ENCODE measurements at places on chromosomes 6 and 20.

DNA sequence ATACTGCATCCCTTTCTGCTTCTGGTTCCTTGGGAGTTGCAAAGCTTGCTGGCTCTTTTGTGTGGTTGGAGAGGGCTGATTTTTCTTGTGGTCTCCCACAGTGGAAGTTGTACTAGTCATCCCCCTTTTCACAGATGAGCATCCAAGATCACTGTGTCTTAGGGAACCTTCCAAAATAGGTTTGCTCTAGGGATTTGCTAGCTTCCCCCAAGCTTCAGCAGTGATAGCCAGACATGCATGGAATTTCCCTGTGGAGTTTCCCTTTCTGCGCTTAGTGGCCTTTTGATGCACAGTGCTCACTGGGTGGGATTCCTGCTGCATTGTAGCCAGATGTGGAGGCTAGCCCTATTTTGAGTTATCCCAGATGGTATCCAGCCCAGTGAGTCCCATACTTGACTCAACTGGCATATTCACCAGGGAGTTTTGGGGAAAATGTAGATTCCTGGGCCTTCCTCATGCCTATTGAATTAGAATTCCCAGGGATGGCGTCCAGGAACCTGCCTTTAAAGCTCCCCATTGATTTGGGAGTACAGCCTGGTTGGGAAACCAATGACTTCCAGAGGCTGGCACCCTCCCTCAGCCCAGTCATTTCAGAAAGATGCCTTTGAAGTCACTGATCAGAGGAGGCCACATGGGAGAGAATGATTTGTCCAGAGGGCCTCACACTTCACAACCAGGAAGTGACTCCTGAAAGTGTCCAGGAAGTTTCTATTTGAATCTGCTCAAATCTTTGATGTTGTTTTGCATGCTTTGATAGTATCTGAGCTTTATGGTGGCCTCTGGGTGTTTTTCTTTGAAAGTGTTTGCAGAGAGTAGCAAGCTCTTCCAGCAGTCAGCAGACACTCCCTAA lies 25.9 kb downstream of the PPARD start:
- DNase-seq, result peak; percentile 51

DNA sequence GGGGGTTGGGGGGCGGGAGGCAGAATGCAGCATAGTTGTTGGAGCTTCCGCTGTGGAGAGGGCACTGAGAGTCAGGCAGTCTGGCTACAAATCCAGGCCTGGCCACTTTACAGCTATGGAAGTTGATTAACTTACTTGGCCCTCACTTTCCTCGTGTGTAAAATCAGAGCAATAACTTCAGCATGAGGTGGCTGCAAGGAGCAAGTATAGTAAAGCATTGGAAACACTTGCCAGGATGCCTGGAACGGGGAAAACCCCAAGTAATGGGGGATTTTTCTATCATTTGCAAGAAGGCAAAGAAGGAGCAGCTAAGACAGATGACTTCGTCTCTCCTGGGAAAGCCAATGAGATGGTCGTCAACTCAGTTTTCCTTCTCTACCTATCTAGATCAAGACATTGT lies 35.8 kb downstream of the AGPAT4 start:
- DNase-seq, result no peak

- no peak for DNase-seq
These were observed 433.8 kb upstream of the NRSN1 start for GRCh38 chr6:23692184-23692583.

GRCh38 chr6:31359581-31359980 lies 2.6 kb upstream of the HLA-B start:
- no peak for DNase-seq

DNA sequence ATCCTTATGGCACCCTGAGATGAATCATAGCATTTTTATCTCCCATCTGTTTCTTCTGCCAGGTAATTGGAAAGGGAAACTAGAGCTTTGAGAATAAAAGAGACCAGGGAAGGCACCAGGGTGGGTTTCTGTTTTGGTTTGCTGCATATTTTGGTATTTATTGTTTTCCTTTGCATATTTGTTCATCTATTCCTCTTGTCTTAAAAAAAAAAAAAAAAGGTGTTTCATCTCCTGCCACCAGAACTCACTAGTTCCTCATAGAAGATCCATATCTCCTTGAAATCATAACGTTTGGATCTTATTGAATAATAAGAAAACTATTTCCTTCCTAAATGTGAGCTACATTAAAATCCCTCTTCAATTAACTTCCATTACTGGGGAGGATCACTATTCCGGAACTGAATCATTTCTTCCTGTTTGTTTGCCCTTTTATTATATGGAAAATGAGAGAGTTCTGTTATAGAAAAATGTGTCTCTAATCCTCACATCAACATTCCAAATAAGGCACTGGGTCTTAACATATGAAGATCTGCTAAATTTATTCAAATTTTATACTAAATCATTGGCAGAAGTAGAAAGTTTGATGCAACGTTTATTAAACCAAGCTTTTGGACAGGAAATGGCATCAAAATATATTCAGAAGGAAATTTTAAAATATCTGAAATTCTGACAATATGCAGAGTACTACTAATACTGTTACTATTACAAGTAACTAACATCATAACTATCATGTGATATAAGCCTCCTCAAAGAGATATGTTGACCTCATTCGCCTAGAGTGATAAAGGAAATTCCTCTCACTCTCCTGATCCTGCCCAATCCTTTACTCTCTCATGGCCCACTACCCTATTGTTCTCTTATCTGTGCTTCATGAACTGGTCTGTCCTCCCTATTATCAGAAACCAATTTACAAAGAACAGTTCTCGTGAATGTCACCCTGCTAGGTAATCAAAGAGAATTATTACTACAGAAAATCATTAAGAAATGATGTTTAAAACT lies 229.4 kb upstream of the RSPO3 start:
- DNase-seq, result no peak

DNA sequence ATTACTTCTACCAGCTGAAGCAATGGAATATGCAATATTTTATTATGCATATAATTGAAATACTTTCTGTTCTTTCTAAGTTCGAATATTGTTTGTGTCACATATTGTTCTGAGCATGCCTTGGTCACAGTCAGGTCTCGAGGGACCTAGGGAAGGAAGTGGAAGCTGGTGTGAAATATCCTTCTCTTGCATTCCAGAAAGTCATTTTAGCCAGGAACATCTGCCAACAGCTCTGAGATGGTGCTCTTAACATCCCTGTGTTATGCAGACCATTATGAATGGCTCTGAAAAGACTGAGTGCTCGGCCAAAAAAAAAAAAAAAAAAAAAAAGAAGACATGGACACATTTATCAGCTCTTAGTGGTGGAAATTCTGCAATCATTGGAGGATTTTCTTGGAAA lies 132.7 kb upstream of the JAG1 start:
- DNase-seq, result no peak

- DNase-seq, result no peak
These were observed 318.6 kb downstream of the PRKN start for GRCh38 chr6:162408826-162409535.

- no peak for DNase-seq
These were observed 28.5 kb upstream of the PAK5 start for GRCh38 chr20:9867196-9867980.

- DNase-seq, result no peak
These were observed 61.7 kb upstream of the EYA4 start for GRCh38 chr6:133179481-133179880.

GRCh38 chr6:168670401-168670985 lies 229.5 kb downstream of the SMOC2 start:
- no peak for DNase-seq

DNA sequence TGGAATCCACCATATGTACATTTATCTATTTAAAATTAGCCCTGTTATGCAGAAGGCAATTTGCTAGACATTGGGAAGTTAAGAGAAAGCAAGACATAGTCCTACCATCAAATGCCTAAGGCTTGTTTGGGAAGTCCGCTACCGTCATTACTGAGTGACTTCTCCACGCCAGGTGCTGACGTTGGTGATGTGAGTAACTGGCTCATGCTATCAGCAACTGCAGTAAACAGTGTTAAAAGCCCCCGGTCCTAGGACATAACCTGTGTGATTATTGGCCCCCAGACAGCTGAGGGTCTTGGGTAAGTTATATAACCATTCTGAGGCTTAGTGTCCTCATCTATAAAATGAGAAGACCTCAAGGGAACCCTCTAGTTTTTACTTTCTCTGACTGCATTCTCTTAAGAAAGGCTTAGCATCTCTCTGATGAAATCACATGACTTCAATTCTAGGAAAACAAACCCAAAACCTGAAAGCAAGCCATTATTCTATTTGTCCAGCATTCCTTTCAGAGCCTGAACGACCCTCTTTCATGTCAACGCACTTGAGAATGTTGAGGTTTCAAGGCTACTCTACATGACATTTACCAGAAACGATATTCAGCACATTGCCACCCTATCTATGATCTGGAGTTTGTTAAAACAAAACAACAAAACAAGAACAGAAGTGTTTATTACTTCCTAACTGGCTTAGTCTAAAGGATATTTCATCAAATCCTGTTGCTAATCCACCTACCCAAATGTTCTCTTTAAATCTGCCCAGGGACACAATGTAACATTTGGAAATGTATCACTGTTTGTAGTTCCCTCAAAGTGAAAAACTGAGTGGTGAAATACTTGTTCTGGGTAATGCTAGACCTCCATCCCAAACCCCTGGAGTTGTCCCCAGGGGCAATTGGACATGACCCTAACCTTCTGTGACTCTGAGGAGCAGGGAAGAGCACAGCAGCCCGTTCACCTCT lies 133.8 kb downstream of the BTBD3 start:
- DNase-seq, result no peak

GRCh38 chr6:145531032-145531431 lies 204.3 kb downstream of the EPM2A start:
- no peak for DNase-seq

DNA sequence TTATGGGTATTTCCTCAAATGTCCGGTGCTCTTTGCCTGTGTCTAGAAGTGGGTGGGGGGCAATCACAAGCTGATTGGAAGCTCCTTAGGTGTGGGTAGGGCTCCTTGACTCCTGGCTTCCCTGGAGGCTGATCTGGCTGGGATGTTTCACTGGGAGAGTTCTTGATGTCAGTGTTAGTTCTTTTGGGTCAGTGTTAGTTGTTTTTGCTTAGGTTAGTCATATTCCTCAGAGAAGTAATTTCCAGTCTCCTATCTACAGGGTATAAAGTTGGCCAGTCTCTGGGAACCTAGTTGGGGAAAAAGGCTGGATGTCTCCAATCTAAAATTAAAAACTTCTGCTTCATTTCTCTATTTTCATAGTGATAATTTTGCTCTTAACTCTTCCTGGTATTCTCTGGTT lies 23.6 kb downstream of the CDC5L start:
- DNase-seq, result no peak

DNA sequence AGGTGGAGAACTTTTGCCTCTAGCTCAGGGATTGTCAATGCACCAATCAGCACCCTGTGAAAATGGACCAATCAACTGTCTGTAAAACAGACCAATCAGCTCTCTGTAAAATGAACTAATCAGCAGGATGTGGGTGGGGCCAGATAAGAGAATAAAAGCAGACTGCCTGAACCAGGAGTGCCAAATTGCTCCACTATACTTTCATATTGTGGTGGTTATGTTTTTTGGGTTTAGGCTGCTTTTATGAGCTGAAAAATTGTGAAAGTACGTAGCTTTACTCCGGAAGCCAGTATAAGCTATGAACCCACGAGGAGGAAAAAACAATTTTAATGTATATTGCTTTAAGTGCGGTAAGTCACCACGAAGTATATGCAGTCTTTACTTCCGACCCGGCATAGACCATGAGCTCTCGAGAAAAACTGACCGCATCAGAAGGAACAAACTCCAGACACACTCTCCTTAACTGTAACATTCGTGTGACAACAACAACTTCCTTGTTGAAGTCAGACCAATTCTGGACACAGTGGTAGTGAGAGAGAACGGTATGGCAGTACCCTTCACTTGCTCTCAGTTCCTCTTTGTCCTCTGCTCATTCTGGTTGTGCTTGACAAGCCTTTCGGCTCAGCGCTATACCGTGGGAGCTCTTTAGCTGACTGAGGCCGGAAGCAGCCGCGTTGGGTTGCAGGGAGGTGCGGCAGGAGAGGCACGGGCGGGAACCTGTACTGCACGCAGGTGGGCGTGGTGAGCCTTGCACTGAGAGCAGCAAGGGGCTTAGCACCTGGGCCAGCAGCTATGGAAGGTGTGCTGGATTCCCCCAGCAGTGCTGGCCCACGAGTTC lies 81.9 kb upstream of the E2F3 start:
- DNase-seq, result no peak

All from brain microvascular endothelial cell (primary cell).